ENCODE measurements at places on chromosomes 2 and 18.
A peak's percentile ranks its signal among the peaks of the same experiment; 100 is the strongest.

DNA sequence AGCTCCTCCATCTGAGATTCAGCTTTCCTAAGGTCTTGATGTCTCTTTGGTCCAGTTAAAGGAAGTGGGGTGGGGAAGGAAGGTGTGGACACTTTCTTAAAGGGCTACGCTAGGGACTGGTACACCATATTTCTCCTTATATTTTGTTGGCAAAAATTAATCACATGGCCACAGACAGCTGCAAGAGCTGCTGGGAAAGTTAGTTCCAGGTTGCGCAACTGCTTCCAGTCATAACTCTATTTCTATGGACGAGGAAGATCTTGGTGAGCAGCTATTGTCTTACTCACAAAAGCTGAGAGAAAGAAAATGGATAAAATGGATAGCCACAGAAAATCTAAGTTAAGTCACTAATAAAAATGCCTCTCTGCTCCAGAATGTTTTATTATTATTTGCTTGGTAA, 60.7 kb upstream of the PPM1B start:
- DNase-seq = no peak

- DNase-seq = no peak
Measured at GRCh38 chr2:186912979-186913378, 64.0 kb upstream of the ZSWIM2 start.

GRCh38 chr2:187644981-187645380, 90.7 kb upstream of the TFPI start:
- DNase-seq = no peak

DNA sequence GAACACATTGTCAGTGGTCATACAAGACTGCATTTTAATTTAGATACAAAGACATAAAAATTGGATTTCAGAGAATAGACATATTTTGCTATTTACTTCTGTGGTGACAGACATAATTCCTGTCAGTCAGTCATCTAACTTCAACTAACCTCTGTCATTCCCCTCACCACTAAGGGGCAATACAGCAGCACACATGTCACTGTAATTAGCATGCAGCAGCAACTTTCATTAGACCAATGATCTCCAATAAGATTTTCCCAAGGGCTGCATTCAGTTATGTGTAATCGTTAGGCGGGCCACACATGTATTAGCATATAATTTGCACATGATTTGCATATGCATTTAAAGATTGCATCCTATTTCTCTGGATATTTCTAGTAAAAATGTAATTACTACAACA, 624.5 kb downstream of the NR4A2 start:
- no peak for DNase-seq

DNA sequence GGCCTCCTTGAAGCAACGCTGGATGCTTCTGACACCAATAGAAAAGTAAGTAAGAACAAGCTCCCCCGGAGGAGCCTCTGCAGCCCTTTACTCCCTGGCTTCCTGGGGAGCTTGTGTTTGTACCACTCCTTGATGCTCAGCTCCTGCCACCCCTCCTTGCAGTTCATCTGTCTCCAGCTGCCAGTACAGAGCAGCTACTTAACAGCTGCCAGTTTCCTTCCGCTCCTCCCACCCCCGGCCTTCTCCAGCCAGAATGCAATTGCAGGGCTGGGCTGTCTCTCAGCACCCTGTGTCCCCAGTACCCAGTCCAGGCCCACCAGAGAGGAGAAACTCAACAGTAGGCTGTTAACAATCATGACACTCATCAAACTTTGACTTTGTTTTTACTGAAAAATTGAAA, 109.4 kb downstream of the AOX1 start:
- DNase-seq = no peak

DNA sequence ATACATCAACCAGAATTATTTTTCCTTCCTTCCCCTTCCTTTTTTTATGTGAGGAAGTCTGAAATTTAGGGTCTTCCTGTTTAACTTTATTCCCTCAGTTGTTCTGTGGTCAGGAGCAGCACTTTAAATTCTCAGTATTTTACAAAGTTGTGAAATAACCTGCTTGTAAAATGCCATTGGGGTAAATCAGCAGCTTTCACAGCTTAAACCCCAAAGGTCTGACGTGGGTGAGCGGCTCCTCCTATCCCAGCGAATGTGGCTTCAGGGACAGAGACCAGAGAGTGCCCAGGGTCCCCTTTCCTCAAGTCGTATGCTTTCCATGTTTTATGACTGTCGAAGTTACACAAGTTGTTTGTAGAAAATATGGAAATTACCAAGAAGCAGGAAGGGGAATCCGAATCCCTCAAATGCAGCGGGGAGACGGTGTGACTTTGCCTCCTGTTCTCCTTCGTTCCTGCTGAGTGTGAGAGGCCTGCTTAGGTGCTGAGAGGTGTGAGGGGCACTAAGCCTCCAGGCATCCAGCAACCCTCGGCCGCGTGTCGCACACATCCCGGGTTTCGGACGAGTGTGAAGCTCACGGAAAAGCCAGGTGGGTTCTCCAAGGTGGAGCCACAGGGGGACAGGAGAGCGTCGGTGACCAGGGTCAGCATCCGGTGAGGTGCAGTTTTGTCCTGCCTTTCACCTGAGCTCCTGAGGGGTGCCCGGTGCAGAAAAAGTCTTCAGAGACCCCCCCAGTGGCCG, 10.8 kb upstream of the KCNG2 start:
- no peak for DNase-seq

GRCh38 chr2:101147062-101147461, 4.1 kb downstream of the TBC1D8 start:
- DNase-seq = no peak

DNA sequence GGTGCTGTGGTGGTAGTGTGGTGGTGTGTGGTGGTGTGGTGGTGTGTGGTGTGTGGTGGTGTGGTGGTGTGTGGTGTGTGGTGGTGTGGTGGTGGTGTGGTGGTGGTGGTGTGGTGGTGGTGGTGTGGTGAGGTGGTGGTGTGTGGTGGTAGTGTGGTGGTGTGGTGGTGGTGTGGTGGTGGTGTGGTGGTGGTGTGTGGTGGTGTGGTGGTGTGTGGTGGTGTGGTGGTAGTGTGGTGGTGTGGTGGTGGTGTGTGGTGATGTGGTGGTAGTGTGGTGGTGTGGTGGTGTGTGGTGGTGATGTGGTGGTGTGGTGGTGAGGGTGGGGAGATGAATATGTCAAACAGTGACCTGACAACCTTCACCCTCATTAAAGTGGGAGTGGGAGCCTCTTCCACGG, 55.6 kb upstream of the DLGAP1 start:
- peak; percentile 5 for DNase-seq

- DNase-seq = peak; percentile 14
Measured at GRCh38 chr18:26618135-26618534, 69.8 kb upstream of the KCTD1 start.

Data from NCI-H226 (cell line).